Spinal cord (tissue), 10 donors: ENCODE measurements at places on chromosomes 16 and 17. TPM values are rescaled to one million over a fixed set of nuclear protein-coding genes. Genes with fewer than 3 reads are reported as not detected.

DNA sequence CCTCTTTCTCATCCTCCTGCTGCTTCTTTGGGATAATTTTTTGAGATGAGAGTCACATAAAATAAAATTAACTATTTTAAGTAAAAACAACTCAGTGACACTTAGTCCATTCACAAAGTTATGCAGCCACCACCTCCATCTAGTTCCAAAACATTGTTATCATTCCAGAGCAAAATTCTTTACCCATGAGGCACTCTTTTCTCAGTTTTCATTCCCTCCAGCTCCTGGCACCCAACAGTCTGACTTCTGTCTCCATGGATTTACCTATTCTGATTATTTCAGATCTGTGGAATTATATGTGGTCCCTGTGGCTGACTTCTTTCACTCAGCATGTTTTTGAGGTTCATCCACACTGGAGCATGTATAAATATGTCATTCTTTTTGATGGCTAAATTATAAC, 239.9 kb upstream of the DYNLRB2 start:
- no peak for DNase-seq

Gene RPS6KB1
- 30.4 TPM for total RNA-seq

Gene PTGES3L
- total RNA-seq, result 1.5 TPM

GRCh38 chr16:31344712-31345111, 10.3 kb upstream of the ITGAX start:
- no peak for DNase-seq

GRCh38 chr17:78092794-78093324, 35.7 kb downstream of the TMC6 start:
- no peak for DNase-seq

GRCh38 chr16:728131-728889, 1.4 kb downstream of the HAGHL start:
- DNase-seq, result peak; percentile 77

Gene CRYBA1
- not detected for total RNA-seq

Gene PRDM7
- total RNA-seq, result not detected

DNA sequence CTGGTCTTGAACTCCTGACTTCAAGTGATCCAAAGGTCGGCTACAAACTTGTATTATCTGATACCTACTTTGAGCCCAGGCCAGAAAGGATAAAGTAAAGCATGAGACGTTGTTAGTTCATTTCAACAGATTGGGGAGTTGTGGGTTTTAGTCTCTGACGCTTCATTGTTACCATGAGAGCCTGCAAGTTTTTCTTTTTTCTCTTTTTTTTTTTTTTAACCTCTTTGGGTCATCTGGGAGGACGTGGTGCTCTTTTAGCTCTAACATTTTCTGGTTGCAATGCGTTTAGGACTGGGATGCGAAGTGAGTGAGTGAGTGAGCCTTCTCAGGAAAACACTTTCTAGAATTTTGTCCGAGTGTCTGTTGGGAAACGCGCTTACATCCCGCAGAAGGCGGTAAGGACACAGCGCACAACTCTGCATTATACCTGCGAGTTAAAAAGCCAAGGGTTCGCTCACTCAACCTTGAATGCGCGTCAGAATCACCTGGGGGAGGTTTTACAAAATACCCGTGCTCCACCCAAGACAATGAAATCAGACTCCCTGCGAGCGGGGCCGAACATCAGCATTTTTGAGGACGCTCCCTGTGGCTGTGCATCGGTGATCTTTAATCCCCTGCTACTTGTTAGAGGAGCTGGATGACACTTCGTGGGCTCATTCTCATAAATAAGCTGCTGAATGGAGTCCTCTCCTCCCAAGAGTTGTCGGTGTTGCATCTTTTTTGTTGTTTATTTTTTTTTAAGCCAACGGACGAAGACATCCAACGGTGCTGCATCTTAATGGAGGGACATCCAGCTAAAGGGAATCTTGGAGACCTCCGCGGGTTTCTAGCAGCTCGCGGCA, 629 bp upstream of the RNF135 start:
- no peak for DNase-seq

Gene HEATR9
- total RNA-seq, result not detected

Gene CCL13
- total RNA-seq, result 1.5 TPM
